Breast epithelium (tissue), 4 donors: ENCODE measurements at places on chromosomes 13 and 19. TPM values are rescaled to one million over a fixed set of nuclear protein-coding genes. Genes with fewer than 3 reads are reported as not detected.
A peak's percentile ranks its signal among the peaks of the same experiment; 100 is the strongest.

DNA sequence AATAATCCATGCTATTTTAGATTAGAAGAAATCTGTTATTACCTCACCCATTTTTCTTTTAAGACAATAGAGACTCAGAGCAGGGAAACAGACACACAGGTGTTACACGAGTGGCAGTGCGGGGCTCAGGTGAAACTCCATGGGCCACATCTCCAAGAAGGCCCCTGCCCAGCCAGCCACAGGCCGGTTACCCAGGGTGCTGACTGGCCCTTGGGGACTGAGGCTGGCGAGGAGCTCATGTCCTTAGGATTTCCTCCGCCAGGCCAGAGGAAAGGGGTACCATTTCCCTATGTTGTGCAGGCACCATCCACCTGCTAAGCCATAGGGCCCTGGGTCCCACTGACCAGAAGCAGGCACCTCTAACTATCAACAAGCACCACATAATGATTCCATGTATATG lies 10.6 kb downstream of the C19orf47 start:
- no peak for DNase-seq

DNA sequence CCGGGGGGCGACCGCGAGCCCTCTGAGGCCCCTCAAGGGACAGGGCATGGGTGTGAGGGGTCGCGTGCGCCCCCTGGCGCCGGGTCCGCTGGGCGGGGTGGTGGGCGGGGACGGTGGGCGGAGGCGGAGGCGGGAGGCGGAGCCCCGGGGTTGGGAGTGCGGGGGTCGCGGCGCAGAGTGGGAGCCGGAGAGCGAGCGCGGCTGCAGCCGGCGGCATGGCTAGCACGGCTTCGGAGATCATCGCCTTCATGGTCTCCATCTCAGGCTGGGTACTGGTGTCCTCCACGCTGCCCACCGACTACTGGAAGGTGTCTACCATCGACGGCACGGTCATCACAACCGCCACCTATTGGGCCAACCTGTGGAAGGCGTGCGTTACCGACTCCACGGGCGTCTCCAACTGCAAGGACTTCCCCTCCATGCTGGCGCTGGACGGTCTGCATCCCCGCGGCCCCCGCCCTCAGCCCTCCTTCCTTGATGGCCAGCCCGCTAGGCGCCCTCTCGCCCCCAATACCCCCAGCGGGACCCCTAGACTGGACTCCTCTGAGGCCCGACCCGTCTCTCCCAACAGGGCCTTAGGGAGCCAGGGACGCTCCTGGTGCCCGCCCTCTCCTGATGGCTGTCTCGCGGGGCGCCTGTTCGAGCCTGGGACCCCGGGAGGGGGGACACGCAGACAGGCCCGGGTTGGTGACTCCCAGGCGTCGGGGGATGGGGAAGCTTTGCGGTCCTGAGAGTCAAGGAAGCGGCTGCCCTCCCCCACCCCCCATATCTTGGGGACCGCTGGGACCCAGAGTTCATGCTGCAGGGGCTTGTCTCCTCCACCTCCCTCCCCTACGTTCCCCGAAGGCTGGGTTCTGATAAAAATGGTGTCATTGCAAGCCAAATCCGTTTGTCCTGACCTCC lies at the start of gene CLDN10:
TSS of gene CLDN10 (plus strand) at position 182 of the 903 bp plus-strand sequence. CDS start at position 216, 34 bp downstream.
- no peak for DNase-seq

DNA sequence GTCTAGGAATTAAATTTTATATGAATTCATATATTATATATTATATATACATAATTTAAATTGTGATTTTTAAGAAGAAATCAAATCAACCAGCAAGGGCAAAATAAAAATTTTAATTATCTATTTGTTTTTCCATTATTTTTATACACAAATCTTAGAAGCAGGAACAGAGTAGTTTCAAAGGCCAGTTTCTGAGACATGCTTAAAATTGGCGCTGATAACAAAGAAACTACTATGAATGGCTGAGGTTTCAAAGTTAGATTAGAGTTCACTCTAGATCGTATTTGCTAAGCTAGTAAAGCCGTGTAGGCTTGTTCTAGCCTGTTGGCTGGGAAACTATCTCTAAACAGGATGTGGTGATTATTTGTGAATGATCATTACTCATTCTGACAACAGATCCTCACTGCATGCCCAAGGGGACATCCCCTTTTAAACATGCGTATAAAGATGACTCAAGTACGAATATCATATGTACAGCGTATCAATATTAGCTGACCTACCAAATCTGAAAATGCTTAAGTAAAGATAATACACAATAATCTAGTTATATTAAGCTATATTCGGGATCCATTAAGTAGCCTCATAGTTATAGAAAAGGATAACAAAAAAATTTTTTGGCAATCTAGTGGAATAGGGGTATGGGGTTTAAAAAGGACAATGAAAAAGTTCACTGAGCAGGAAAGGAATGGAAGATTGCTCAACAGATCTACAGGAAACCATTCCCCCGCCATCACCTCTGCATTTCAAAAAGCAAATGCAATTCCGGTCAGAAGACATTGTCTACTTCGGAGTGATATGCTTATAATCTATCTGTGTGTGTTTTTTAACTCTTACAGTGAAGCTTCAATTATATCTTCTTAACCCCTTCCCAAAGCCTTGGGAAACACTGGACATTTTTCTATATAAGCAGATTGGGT lies 150.1 kb downstream of the SHISA2 start:
- no peak for DNase-seq

- no peak for DNase-seq
Measured at GRCh38 chr19:13146763-13147563, 3.2 kb downstream of the STX10 start.

DNA sequence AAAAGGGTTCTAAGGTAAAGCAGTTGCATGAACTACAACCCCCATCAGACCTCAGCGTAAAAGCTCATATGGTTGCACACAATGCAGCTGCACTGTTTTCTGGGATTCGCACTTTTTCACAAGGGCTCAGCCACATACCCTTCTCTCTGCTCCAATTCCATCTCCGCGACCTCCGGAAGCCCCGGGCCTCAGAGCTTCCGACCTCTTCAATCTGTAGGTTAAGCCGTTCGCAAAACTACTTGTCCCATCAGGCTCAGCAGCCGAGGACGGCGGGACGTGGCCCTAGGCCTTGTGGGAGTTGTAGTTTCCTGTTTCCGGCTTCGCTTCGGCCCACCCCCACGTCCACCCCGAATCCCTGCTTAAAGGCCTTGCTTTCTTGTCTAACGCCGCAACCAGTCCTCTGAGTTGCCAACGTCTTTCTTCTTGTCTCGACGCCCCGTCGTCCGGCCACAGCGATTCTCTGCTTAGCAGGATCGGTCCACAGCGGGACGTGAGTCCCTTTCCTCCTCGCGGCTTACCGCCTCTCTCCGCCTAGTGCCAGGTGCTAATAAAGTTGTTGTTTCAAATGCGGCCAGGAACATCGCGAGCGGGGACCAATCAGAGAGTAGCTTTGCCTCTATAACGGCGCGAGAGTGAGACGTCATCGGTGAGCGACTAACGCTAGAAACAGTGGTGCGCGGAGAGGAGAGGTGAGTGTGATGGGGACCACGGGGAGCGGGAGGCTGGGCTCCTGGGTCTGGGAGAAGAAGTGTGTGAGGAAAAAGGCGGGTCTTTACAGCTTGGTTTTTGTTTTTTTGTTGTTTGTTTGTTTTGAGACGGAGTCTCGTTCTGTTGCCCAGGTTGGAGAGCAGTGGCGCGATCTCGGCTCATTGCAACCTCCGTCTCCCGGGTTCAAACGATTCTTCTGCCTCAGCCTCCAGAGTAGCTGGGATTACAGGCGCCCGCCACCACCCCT lies at the start of the genes PRPF31 and TFPT:
TSS of gene PRPF31 (plus strand) at position 646 of the 955 bp plus-strand sequence. CDS start 2,525 bp downstream, outside the sequence.
TSS of gene TFPT (minus strand) at position 549 of the 955 bp plus-strand sequence. CDS start at position 161, 388 bp downstream.
- DNase-seq = peak; percentile 97

The KCTD4 gene
- not detected for total RNA-seq

The RPL36 gene
- 863 TPM for total RNA-seq

DNA sequence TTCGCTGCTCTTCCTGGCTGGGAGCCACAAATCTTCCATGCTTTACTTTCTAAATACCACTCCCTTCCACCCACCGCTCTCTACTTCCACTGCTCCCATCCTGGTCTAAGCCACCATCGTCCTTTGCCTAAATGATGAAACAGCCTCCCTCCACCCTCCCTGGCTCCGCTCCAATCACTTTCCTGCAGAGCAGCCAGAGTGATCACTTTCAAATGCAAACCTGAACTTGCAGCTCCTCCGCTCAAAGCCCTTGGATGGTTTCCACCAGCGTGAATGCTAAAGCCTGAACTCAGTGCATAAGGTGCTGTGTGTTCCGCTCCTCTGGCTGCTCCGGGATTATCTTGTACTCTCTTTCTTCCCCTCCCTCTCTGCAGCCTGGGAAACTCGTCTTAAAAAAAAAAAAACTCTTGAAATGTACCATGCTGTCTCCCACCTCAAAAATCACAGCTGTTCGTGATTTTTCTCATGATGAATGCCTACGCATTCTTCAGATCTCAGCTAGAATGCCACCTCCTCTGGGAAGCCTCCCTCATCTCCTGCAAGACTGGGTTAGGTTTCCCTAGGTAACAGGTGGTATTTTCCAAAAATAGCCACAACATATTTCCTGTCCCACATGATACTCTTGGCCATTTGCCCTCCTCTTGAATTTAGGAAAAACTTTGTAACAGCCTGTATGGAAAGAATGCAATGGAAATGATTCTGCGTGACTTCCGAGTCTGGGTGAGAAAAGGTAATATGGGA lies 3.7 kb upstream of the SIN3B start:
- DNase-seq = peak; percentile 46

DNA sequence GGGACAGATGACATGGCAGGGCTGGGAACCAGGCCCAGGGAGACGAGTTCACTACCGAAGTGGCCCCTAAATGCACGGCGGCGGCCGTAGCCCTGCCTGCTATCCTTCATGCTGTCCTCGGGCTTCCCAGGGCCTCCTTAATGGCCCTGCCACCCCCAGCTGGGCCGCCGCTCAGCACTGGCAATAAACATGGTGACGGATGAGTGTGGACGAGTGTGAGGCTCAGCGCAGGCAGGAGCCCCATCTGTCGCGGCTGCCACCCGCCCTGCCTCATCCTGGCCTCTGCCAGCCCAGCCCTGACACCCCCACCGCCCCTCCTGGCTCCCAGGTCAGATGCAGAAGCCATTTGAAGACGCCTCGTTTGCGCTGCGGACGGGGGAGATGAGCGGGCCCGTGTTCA lies 13.6 kb downstream of the PIN1 start:
- no peak for DNase-seq

The FAM32A gene
- 80.0 TPM for total RNA-seq
